ENCODE measurements at places on chromosomes 3 and 15.

DNA sequence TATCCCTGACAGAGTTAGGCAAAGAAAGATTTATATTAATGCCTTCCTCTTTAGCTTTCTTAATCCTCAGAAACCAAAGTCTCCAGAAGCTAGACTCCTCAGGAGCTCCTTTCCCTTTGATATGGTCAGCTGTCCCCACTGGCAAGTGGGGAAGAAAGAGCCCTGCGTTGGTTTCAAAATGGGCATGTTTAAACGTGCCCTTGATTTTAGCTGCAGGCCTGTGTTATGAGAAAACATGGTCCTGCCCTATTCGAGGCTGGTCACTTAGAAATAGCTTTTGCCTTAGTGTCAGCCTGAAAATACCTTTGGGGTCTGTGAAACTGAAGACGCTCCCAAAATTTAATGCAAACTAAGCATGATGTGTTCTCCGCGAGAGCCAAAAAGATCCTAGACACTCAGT lies 135.5 kb upstream of the RARB start:
- no peak for DNase-seq

DNA sequence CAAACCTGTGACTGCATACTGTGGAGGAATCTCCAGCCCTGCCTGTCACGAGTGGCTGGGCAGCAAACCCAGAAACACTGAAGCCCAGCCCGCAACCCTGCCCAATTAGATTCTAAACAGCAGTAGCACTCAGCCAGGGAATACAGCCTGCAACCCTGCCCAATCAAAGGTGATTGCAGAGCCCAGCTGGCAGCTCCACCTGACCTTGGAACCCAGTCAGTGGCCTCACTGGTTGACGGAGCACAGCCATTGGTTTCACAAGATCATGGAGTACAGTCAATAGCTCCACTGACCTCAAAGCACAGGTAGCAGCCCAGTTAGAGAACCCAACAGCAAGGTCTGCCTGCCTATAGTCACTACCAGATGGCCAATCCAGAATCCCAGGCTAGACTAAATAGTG lies 35.2 kb upstream of the MYLK start:
- DNase-seq = no peak

DNA sequence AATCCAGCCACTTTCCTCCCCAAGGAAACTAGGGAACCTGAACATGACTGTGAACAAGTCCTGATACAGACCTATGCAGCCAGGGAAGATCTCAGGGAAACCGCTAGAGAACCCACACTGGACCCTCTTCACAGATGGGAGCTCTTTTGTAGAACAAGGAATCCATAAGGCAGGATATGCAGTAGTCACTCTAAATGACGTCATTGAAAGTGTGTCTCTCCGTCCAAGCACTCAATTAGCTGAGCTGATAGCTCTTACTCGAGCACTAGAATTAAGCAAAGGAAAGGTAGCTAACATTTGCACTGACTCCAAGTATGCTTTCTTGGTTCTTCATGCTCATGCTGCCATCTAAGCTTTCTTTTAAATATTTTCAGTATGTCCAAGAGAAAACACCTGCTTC lies 10.0 kb upstream of the SMCO1 start:
- no peak for DNase-seq

DNA sequence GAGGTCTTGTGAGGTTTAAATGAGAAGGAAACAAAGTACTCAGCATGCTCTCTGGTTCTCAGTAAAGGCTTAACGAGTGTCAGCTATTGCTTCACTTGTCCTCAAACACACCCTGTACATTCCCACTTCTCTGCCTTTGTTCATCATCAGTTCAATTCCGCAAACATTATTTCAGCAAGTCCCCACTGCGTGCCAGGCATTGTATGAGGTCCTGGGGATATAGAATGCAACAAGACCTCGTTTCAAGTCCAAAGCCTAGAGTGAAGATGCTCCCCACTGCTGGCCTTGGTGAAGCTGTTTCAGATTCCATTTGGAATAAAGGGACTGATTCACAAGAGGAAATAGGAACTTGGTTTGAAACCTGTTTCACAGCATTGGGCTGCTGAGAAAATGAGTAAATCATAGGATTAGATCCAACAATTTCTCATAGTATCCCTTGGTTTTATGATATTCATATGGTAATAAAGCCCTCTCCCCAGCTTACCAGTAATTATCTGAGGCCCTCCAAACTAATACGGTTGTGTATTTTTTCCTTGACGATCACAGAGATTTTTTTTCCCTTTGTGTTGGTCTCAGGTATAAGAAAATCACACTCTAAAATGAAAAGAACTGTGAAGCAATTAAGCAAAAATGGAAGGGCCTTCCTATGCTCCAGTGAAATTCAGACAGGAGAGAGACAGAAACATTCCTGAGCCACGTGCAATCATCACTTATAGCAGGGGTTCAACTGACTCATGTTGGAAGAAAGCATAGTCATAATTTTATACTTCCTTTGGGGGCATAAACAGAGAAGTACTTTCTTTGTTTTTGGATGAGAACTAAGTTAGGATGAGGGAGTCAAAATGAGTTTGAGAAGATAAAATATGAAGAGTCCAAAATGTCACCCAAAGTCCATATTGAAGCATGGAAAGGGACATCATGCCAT lies 258.6 kb downstream of the RORA start:
- no peak for DNase-seq

DNA sequence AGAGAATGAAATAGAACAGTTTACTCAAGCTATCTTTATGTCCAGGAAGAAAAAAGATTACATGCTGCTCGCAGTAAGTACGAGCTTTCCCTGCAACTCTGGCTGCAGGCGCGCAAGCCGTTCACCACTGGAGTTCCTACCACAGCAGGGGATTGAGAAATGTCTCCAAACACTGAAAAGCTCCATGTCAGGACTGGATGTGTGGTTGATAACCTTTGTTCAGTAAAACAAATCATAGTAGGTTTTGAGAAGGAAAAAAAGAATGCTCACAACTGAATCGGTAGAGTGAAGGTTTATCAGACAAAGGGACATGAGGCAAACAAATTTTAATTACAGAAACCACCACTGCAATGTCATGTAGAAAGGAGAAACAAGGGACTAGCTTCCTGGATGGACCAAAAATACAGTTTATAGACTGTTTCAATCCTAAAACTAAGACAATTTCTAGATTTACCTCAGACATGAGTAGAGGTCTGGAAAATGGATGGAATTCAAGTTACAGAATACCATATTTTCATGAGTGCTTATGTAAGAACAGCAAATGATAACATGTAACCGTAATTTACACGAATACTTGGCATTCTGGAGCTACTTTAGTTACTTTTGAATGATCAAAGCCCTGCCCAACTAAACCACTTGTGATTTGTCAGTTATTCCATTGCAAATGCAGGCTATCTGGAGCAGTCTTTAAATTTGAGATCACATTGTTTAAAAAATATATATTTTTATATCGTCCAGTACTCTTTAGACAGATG lies 471.1 kb downstream of the SHQ1 start:
- no peak for DNase-seq

DNA sequence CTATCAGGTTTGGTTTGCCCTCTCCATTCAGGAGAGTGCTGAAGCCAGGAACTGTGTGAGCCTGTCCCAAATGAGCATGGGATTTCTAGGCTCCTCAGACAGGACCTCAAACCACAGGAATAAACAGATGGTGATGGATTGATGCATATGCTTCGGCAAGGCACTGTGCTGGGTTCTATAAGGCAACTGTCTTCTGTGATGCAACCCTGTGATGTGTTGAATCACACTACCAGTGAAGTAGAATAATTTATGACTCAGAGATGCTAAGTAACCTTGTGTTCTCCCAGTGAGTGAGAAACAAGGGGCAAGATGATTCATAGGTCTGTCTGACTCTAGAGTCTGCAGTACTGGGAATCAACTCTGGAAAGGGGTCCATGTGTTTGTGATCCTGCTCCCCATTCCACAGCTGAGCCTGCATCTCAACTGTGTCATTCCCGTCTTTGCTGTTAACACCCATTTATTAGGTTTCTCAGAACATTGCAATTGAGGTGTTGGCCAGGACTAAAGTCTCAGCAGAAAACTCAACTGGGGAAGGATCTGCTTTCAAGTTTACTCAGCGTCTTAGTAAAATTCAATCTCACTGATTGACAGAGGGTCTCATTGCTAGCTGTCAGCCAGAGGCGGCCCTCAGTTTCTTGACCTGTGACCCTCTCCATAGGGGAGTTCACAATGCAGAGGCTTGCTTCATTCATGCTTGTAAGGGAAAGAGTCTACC lies 510.1 kb upstream of the CFAP20DC start:
- DNase-seq = no peak

GRCh38 chr15:98923171-98923570 lies 84.4 kb downstream of the PGPEP1L start:
- no peak for DNase-seq

DNA sequence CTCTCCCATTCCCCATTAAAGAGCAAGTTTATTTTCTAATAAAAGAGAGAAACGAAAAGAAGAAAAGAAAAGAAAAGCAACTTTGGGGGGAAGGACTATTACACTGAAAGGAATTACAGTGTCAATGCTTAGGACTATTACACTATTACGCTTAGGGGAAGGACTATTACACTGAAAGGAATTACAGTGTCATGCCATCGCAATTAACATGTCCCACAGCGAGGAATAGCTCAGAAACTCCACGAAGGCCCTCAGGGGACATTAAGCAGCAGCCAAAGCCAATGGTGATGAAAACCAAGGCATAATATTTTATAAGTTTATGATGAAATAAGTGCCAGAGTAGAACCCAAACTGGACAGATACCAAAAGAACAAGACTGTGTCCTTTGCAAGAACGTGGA lies 22.1 kb upstream of the DET1 start:
- DNase-seq = no peak

- DNase-seq = no peak
Measured at GRCh38 chr3:45612918-45613602, 18.5 kb downstream of the LIMD1 start.

DNA sequence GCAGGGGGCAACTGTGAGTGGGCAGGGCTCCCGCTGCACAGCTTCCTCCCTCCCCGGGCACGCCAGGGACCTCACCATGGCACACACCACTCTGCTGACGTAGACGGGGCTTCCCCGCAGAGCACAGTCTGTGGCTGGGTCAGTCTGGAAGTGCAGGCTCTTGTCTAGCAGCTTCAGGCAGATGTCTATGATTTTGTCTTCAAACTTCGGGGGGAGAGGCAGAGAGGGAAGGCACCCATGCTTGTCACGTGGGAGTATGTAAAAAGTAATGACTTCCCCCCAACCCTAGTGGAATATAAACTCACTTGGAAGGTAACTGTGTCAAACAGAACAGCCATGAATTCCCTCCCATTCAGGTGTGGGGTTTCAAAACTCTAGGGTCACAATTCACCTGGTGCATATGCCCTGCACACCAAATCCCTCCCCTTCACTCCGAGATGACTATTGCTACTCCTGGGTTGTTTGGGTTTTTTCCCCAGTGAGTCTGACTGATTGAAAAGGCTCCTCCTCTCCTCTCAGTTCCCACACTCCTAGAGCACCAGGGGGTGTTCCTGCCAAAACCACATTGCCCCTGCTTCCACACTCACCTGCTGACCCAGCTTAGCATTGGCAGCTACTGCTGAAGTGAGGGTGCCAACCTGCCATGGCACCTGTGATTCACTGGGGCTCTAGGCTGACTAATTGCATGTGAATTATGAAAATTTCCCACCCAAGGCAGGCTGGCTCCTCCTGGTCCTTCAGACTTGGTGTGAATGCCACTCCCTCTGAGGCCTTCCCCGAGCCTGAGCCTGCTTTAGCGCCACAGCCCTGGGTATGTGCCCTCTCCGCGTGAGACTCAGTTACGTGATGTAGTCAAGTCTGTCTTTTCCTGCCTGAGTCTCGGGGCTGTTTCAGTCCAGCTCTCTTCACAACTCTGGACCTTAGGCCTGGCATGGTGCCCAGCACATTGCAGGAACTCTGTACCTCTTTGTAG lies 13.0 kb downstream of the TGM5 start:
- DNase-seq = no peak

- DNase-seq = no peak
Measured at GRCh38 chr15:31382713-31383045, 56.0 kb downstream of the KLF13 start.

DNA sequence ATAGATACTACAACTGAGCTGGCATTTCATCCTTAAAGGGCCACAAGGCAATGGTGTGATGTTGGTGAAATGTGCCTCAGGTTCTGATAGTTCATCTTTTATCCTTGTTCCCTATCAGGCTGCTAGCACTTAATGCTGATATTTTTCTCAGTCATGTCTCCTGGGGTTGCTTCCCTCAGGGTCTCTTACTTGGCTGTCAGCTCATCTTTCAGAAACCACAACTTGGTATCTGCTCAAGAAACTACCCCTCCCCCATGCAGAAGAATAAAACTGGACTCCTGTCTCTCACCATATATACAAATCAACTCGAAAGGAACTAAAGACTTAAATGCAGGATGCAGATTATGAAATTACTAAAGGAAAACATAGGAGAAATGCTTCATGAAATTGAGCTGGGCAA lies 308.1 kb downstream of the CHST2 start:
- no peak for DNase-seq

DNA sequence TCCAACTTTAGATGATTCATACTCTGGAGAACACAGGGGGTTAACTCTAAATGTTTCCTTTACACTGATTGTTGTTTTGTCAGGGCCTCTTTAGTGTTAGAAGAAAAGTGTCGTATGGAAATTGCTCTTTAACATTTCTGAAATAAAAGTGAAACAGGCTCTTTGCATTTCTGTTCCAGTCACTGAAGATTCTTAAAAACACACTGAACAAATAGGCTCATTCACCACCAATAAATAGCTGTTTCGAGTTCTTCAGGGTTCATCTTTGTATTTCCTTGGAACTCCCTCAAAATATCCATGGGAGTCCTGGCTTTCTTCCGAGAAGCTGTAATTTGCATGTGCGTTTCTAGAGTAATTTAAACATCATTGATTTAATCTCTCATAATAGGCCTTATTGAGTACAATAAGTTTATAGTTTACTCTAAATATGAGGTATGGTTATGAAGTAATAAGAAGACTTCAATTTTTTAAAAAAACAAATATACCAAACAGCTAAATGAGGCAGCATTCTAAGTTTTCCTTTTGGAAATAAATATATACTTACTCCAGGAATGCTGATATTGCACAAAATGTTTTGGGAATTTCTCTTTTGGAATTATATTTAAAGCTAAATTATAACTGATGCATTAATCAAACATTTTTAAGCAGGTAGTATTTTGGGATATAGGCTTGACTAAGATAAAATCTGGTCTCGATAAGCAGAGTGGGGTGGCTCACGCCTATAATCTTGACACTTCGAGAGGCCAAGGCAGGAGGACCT lies 327.4 kb downstream of the EPHA3 start:
- DNase-seq = no peak

- DNase-seq = no peak
Measured at GRCh38 chr3:127003601-127004280, 20.8 kb downstream of the PLXNA1 start.
